ENCODE measurements at places on chromosomes 7 and 10.

DNA sequence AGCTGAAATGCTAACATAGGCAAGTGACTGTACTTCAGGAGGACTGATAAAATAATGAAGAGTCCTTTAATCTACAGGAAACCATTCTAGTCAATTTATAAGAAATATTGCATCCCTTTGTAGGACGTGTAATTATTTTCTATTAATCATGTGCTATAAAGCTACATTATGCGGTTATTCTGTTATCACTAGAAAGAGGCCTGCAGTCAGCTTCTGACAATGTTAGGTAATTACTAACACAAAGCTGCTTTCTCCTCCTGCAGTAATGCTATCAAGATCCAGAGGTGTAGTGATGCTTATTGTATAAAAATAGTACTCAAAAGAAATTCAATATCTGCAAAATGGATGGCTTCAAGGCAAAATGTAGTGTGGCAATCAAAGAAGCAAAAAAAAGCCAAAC is 191.1 kb downstream of the SKAP2 start:
- no peak for DNase-seq

DNA sequence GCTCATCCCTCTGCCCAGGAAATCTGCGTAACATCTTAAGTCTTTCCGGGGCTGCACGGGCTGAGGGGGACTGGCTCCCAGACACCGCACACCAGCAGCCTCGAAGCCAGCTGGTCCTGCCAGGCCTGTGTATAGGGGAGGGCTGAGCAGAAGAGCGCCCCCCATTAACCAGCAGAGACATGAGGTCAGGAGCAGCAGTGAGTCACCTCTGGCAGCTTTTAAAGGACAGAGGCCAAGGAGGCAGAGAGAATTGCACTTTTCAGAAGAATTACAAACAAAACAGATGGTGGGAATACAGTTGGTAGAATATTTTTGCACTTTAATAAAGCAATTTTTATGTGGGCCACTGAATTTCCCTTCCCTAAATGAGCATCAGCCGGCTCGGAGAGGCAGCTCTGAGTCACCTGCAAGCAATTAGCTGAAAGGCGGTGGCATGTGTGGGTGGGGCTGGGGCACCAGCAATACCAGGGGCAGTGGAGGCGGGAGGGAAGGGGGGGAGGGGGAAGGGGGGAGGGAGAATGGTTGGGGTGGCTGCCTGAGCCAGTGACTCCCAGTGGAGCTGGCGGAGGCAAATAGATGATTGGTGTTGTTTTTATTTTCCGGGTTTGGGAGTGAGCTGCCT is 39.1 kb downstream of the GOLGA7B start:
- no peak for DNase-seq

GRCh38 chr7:157686285-157686894 is 349.6 kb downstream of the DNAJB6 start:
- DNase-seq, result no peak

DNA sequence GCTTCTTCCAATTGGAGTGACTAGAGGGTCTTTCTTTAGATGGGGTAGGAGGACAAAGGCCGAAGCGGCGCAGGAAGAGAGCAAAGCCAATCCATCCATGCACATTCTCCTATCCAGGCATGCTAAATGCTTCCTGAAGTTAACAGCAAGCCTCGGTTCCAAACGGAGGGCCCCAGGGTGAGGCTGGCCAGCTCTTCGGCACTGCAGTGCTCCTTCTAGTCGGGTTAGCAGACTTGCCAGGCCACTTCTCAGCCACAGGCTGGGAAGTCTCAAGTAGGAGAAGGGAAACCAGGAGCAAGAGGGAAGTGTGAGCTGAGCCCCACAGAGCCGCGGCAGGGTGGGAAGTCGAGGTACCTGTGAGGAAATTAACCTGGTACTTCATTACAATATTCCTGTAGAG is 253.8 kb upstream of the INHBA start:
- no peak for DNase-seq

GRCh38 chr7:112821345-112821744 is 31.2 kb upstream of the TMEM168 start:
- DNase-seq, result no peak

- DNase-seq, result no peak
Measured at GRCh38 chr7:7384228-7384627, 151.4 kb downstream of the COL28A1 start.

- no peak for DNase-seq
Measured at GRCh38 chr7:84112771-84113170, 81.8 kb downstream of the SEMA3A start.

GRCh38 chr7:75534727-75535307 is 42.7 kb downstream of the SPDYE5 start:
- peak; percentile 49 for DNase-seq

GRCh38 chr7:144391823-144392255 is 11.7 kb downstream of the NOBOX start:
- peak; percentile 40 for DNase-seq

- DNase-seq, result no peak
Measured at GRCh38 chr10:35794703-35795102, 152.6 kb upstream of the FZD8 start.

GRCh38 chr7:18505870-18506460 is 10.4 kb downstream of the HDAC9 start:
- no peak for DNase-seq

- no peak for DNase-seq
Measured at GRCh38 chr7:30473903-30474302, 4.7 kb downstream of the NOD1 start.

GRCh38 chr7:47432671-47433563 is 149.0 kb downstream of the TNS3 start:
- no peak for DNase-seq

GRCh38 chr7:148507787-148508186 is 82.8 kb upstream of the C7orf33 start:
- no peak for DNase-seq

GRCh38 chr10:76126607-76127527 is 695.4 kb downstream of the LRMDA start:
- peak; percentile 44 for DNase-seq

- no peak for DNase-seq
Measured at GRCh38 chr7:94655126-94655847, 646 bp downstream of the SGCE start.

DNA sequence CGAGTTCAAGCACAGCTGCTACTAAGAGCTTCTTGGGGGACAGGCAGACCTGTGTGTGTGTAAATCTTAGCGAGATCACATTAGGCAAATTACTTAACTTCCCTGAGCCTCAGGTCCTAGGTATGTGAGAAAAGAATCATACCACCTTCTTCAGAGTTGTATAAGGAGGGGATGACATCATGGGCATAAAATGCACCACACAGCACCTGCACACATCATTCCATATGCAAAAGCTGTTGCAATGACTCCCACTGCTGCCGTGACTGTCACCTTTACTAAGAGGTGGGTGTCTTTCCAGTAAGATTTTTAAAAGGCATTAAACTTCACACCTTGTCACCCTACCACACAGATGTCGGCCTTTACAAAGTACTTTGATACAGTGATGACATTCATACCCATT is 146.0 kb downstream of the FANK1 start:
- DNase-seq, result no peak

GRCh38 chr7:70410134-70410750 is 721.7 kb upstream of the GALNT17 start:
- DNase-seq, result no peak

Data from GF-D8 (cell line).